Midbrain (tissue), 1 donor: ENCODE measurements at places on chromosomes 1 and 21.

DNA sequence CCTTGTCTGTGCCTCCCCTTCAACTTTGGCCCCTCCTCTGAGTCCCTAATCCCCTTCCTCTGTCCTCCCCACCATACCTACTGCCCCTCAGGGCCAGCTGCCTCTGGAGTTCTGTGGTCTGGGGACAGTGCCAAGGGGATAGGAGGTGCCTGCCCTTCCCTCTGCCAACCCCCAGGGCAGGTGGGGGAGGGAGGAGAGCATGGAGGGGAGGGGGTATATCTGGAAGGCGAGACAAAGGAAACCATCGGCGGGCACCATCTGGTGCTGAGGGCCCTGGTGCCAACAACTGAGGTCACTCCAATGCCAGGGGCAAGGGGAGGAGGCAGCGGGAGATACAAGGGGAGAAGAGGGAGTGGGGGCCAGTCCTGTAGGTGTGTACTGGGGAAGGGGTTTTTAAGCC, 9.6 kb downstream of the RAB25 start:
- DNase-seq = no peak

DNA sequence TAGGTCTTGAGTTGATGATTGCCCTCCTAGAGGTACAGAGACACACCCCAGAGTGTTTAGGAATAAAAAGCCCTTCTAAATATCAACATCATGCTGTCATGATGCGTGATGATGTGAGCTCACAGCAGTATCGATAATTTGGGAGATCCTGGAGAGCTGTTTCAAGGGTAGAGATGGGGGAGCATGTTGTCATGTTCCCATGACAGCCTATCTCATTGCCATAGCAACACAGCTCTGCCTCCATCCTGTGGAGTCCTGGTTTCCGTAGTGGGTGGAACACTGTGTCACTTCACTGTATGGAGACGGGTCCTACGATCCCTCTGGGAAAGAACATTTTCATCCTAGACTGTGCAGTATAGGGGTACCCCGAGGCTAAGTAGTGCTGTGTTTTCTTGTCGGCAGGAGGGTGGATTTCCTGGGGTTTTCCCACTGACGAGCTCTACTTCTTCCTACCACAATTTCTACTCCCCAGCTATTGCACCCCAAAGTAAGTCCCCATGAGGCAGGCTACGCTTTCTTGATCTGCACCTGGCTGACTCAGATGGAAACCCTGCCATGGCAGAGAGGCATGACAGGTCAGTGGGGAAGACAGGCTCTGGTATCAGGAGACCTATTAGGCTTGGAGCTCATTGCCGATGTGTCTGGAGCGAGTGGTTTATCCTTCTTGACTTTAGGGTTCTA, 7.2 kb downstream of the KISS1 start:
- DNase-seq = no peak

DNA sequence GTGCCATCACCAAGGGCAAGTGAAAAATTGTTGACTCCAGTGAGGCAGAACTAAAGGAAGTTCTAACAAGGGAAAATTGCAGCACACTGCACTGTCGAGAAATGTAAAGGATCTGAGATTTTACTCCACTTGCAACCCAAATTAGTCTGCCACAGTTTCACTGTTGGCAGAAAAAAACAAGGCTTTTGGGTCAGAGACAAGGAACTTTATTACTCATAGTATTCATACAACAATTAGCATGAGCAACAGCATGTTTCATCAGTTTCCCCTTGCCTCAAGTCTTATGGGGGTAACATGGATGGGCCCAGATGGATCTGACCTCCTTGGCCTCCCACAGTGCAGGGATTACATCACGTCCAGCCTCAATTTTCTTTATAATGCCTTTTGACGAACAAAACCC, 125.3 kb downstream of the LTN1 start:
- DNase-seq = no peak

DNA sequence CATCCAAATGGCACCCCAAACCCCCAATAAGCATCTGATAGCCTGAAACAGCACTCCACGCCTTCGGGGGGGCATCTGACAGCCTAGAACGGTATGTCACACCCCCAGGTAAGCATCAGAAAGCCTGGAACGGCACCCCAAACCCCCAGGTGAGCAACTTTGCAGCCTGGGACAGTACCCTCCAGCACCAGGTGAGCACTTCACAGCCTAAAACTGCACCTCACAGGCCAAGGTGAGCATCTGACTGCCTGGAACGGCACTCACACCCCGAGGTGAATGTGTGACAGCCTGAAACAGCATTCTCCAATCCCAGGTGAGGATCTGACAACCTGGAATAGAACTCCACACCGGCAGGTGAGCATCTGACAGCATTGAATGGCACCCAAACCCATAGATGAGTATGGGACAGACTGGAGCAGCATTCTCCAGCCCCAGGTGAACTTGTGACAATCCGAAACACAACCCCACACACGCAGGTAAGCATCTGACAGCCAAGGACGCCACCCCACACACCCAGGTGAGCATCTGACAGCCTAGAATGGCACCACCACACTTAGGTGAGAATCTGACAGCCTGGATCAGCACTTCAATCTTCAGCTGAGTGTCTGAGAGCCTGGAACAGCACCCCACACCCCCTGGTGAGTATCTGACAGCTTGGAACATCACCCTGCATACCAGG, 18.3 kb upstream of the MMEL1 start:
- DNase-seq = no peak

DNA sequence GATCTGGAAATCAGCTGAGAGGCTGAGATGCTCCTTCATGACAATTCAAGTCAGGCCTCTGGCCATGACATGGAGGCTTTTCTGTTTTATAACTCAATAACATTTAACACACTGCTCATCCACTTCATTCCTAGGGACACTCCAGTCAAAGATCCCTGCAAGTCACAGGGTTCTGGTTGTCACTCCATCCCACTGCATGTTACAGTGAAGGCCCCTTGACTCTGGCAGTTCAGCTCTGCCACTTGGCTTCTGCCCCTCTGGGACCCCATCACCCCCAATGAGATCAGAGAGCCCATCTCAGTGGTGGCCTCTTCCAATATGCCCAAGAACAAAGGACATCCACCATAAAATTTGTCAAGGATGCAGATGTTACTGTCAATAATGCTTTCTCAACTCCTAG, 10.0 kb upstream of the FAM110D start:
- DNase-seq = no peak

GRCh38 chr1:175116210-175116798, 48.7 kb downstream of the TNN start:
- DNase-seq = no peak

- no peak for DNase-seq
Observed at GRCh38 chr1:63833363-63834119, 59.7 kb downstream of the ROR1 start.

- peak; percentile 57 for DNase-seq
Observed at GRCh38 chr1:247681288-247681897, 1.9 kb upstream of the OR13G1 start.
